ENCODE measurements at places on chromosomes 5 and 9.

- peak; percentile 82 for DNase-seq
Observed at GRCh38 chr9:86405926-86406325, 51.7 kb upstream of the TUT7 start.

GRCh38 chr9:33210006-33210715 lies 29.8 kb upstream of the SPINK4 start:
- DNase-seq, result no peak

- DNase-seq, result no peak
Observed at GRCh38 chr9:104802906-104803305, 39.0 kb downstream of the NIPSNAP3B start.

DNA sequence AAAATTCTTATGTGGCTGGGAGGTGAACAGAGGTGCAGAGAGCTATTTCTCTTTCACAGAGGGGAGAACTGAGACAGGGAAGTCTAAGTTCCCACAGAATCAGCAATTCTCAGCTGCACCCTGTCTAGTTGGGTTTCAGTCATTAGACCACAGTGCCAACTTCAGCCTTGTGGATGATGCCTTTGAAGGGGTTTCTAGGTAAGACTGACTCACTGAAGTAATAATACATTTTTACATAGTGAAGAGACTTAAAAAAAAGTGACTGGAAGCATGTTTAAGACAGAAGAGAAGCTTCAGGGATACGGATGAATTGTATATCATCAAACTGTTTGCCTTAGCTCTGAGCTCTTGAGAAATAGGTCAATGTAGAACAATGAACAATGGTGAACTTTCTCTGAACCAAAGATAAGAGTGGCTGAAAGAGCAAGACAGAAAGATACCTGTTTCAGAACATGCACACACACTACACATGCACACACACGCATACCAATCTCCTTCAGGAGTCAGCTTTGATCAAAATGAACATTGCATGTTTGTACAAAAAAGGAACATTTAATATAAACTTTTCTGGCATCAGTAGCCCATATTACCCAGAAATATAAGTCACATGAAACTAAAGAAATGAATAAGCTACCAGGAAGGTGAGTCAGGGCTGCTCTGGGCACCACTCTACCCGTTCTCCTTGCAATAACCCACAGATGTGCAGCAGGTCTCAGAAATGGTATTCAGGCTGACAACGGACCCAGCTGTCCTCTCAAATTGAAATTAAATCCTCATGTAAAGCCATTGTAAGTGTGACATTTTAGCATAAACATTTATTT lies 12.6 kb upstream of the FYB1 start:
- peak; percentile 5 for DNase-seq

GRCh38 chr5:133049726-133050048 lies 2.1 kb upstream of the HSPA4 start:
- no peak for DNase-seq

- DNase-seq, result no peak
Observed at GRCh38 chr9:116939614-116940013, 252.5 kb downstream of the TRIM32 start.

GRCh38 chr5:126723643-126724042 lies 53.3 kb upstream of the LMNB1 start:
- DNase-seq, result peak; percentile 4

GRCh38 chr5:143124593-143124992 lies 278.9 kb downstream of the NR3C1 start:
- no peak for DNase-seq

- DNase-seq, result no peak
Observed at GRCh38 chr5:35183556-35183955, 46.7 kb downstream of the PRLR start.
